ENCODE measurements at places on chromosomes 3 and 15.

DNA sequence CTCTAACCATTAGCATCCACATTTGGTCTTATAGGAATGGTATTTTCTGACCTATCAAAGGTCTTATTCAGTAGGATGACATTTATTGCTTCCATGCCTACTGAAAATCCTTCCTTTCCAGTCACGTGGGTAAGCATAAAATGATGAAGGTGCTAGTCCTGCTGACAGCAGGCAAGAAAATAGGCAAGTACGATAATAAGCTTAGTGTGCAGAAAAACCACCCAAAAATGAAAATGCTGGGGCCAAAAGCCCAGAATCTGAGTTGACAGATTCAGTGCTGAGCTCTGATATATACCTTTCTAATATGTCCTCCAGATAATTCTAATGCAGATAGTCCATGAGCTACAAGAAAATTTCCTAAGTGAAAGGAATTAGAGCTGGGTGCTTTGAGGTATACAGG, 194.8 kb downstream of the WDR72 start:
- no peak for DNase-seq

- DNase-seq: no peak
Measured at GRCh38 chr3:139113231-139113992, 68.7 kb upstream of the PRR23C start.

DNA sequence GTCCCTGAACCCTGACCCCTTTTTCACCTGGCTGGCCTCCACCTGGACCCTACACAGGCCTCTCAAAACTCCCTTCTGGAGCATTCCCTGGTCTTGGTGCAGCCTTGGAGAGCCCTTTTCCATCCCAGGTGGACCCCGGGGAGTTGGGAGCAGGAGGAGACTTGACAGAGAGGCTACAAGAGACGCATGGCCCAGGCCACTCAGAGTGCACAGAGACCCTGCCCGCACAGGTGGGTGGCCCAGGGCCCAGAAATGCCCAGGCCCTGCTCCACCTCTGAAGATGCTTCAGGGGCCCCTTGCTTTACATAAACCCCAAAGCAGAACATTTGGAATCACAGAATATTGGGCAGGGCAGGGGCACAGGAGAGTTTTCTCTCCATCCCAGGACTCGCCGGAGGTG, 34.4 kb downstream of the CYP11A1 start:
- DNase-seq: no peak

GRCh38 chr15:39713846-39714245, 68.8 kb downstream of the FSIP1 start:
- DNase-seq: no peak

- DNase-seq: no peak
Measured at GRCh38 chr15:60115579-60116380, 111.7 kb downstream of the FOXB1 start.
